ENCODE measurements at places on chromosomes 12 and 14. TPM values are rescaled to one million over a fixed set of nuclear protein-coding genes. Genes with fewer than 3 reads are reported as not detected.

CIDEB gene
- 26.2 TPM for polyA plus RNA-seq

BCL2L14 gene
- polyA plus RNA-seq: not detected

KRT78 gene
- polyA plus RNA-seq: not detected

GPRC5A gene
- polyA plus RNA-seq: 0.01 TPM

TMEM121 gene
- polyA plus RNA-seq: 3.7 TPM

ZFHX2 gene
- polyA plus RNA-seq: 0.21 TPM

ETFRF1 gene
- polyA plus RNA-seq: 20.4 TPM

TNFAIP2 gene
- polyA plus RNA-seq: 11.8 TPM

GSC gene
- polyA plus RNA-seq: not detected

PIWIL1 gene
- not detected for polyA plus RNA-seq

NCAPD2 gene
- 19.9 TPM for polyA plus RNA-seq

KLRB1 gene
- 0.53 TPM for polyA plus RNA-seq

HVCN1 gene
- 422 TPM for polyA plus RNA-seq

GNS gene
- 7.0 TPM for polyA plus RNA-seq

SFSWAP gene
- 69.3 TPM for polyA plus RNA-seq

CLEC4D gene
- polyA plus RNA-seq: not detected

GDF3 gene
- not detected for polyA plus RNA-seq
